ENCODE measurements at places on chromosomes 4 and X.

- DNase-seq = no peak
These were observed 345.1 kb downstream of the ARHGAP10 start for GRCh38 chr4:148076964-148077363.

GRCh38 chr4:112895811-112896608, 153.4 kb upstream of the ANK2 start:
- DNase-seq = no peak

DNA sequence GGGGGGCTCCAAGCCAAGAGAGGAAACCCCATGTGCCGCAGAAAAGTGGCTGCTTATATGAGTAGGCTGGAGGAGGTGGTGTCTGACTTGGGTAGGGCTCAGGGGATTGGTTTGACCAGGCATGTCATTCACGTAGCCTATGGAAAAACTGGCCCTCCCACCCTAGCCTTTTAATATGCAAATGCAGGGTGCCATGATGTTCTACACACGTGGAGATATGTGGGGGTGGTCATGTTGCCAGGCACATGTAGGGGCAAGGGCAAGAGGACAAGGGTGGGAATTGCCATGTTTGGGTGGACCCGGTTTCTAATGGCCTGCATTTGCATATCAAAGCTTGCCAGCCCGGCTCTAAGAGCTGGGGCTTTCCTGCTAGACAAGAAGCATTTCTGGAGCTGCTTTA, 86.9 kb upstream of the SHISA3 start:
- no peak for DNase-seq

DNA sequence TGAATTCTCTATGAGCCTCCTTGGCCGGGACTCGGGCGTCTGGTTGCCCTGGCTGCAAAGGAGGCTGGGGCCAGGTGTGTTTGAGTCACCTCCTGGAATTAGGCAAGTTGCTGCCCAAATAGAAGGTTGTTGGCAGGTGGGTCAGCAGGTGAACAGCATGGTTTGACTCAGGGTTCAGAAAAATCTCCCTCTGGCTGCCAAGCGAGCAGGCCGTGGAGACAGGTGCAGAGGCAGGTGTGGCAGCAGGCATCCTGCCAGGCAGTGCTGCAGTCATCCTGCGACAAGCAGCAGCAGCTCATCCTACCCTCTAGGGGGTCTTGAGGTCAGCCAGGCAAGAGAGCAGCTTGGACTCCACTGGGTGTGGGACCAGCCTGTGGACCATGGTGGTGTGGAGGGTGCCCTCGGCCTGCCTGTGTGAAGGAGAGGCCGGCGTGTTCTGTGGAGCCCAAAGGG, 8.2 kb downstream of the MSANTD1 start:
- no peak for DNase-seq

All from CD4-positive, alpha-beta T cell treated with Interferon alpha-2 for 1 hour (primary cell).